HT1080 (cell line): ENCODE measurements at places on chromosomes 6 and 20. TPM values are rescaled to one million over a fixed set of nuclear protein-coding genes. Genes with fewer than 3 reads are reported as not detected.

DNA sequence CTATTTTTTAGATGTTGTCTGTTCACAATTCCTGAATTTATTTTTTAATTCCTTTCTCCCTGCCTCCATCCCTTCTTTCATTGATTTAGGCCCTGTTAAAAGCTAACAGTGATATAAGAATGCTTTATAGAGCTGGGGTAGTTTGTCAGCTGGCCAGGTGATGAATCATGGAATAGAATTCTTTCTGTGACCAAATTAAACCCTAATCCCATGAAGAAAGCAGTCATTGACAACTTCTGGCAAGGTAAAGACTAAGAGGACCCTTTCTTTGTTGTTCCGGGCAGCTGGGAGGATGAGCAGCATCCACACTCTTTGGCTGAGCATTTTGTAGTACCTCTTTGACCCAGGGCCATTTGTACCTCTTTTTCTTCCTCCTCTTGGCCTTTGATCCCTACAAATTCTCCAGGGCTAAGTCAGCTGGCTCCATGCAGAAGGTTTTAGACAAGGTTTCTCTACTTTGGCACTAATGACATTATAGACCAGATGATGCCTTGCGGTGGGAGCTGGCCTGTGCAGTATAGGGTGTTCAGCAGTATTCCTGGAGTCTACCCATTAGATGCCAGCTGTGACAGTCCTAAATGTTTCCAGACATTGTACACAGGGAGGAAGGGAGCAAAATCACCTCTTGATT, 102.9 kb downstream of the SLX4IP start:
- peak; percentile 78 for DNase-seq

DNA sequence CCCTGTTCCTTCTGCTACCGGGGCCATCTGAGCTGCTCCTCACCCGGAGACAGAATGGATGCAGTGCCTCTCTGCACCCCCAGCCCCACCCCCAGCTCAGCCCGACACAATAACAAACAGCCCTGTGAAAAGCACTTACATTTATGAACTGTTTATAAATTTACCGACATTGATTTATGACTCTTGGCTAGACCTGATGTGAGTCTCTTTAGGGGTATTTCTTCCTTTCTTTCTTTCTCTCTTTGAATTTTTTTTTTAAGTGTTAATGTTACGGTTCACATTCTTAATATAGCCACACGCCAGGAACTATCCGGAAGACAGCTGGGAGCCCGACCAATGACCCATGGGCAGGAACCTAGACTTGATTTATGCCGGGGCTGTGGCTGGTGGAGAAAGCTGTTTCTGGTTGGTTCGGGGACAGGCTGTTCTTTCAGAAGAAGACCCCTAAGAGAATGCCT, 266.3 kb downstream of the CDC5L start:
- no peak for DNase-seq

GRCh38 chr6:115131709-115132490, 789.1 kb upstream of the HS3ST5 start:
- DNase-seq = no peak

ROMO1 gene
- total RNA-seq = 213 and 561 TPM in 2 replicates

GRCh38 chr6:112190164-112190563, 64.2 kb downstream of the LAMA4 start:
- no peak for DNase-seq

- DNase-seq = no peak
Observed at GRCh38 chr6:3656076-3656475, 95.4 kb downstream of the PXDC1 start.

- no peak for DNase-seq
Observed at GRCh38 chr6:88619951-88620350, 343.5 kb downstream of the RNGTT start.

SALL4 gene
- not detected in 2 replicates for total RNA-seq

GRCh38 chr20:46232539-46232938, 75.8 kb downstream of the CDH22 start:
- DNase-seq = no peak

PTCHD4 gene
- total RNA-seq = 9.0 and 11.9 TPM in 2 replicates

GRCh38 chr6:115750946-115751345, 309.7 kb downstream of the FRK start:
- no peak for DNase-seq

DNA sequence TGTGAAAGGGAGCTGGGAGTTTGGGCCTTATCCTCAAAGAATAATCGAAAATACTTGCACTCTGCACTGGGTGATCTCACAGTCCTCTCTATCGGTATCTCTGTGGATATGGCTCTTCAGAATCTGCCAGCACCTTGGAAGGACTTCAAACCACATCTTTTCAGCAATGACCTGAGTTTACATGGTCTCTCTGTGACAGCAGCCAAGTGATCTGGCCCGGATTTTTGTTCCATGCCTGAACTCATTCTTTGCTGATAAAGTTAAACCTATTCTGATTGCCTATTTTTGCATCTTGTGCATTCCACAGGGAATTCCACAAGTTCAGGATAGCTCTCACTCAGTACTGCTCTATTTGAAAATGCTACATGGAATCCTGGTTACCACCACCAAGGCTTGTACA, 98.9 kb downstream of the HDGFL1 start:
- DNase-seq = no peak

DNA sequence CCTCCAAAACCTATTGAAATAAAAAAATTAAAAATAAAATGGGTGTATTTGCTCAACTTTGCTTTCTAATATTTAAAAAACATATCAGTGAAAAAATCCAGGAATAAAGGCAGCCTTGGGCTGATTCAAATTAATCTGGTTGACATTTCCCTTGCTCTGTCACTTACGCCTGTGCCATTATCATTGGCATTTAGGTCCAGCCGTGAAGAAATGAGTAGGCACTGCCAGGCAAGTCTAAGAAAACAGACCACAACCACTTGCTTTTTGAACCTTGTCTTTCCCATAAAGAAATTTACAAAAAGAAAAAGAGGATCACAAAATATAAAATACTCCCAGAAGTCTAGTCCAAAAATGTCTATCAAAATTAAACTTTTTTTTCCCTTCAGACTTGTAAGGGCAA, 59.2 kb upstream of the HBS1L start:
- DNase-seq = no peak

PRKN gene
- total RNA-seq = 0.27 TPM in 1 of 2 replicates, not detected in the other

GRCh38 chr6:130515306-130515705, 149.5 kb downstream of the TMEM200A start:
- no peak for DNase-seq

DNA sequence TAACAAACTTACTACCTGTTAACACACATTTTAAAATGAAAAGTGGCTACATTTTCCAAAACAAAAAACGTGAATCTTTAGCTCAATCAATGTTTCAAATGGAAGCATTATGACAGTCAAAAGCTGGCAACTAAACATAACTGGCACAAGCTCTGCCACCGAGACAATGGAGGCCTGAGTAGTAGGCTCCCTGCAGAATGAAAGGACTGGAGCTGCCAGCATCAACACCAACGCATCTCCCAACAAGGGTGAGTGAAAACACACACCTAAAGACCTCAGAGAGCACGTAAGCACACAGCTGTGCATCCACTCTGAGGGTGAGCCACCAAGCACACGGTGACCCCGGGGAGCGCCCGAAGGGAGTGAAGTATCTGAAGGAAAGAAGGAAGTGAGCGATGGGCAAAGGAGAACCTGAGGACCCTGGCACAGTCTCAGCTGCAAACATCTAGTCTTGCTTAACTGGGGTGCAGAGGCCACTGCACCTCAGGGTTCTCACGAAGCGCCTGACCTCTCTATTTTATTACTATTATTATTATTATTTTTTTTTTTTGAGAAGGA, 1.6 kb upstream of the ADRM1 start:
- DNase-seq = no peak

HEY2 gene
- total RNA-seq = 0.16 and 0.23 TPM in 2 replicates

DNA sequence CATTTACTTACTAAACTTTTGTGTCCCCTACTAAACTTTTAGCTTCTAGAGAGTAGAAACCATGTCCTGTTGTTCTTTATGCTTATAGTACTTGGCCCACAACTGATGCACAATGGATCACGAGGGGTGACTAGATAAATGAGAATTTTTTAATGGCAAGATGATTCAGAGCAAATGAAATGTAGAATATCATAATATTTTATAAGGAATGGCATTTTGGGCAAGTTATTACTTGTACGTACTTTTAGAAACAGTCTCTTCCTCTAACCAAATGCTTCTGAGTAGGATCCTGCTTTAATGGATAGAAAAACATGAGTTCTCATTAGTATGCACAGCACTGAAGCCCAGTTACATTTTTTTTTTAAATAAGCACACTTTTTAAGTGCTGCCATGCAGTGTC, 336.3 kb downstream of the NRN1 start:
- no peak for DNase-seq

DNA sequence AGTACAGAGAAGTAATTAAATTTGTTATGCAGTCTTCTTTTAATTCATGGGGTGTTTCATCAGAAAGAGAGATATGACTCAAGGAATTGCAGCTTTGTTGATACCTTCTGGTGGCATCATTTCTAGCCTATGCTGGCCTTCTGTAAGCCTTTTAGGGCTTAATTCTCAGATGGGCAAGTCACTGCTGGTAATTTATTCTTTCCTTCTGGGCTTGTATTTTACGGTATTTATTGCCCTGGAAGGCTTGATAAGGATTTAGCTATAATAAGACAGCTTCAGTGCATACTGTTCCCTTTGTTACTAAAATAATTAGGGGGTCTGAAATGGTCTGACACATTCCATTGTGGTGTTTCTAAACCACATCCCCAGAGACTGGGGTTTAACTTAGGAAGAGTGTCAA, 57.9 kb upstream of the EMILIN3 start:
- DNase-seq = no peak

DNA sequence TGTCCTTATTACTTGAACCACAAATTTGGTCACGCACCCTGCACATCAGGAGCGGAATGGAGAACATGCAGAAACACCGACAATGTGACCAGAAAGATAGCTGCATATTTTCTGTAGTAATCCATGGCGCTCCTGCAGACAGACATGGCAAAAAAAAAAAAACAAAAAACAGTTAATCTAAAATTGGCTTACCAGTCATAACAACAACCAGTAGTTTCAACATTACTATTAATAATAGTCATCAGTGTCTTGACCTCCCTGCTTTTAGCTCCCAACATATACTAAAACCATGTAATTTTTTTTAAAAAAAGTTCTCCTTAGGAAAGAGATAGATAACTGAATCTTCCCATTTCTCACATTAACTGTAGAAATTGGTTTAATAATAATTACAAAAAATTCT, 6.8 kb downstream of the CGA start:
- DNase-seq = no peak

TREM2 gene
- 0.68 and 1.5 TPM in 2 replicates for total RNA-seq
